ENCODE measurements at places on chromosomes 1 and 21.

DNA sequence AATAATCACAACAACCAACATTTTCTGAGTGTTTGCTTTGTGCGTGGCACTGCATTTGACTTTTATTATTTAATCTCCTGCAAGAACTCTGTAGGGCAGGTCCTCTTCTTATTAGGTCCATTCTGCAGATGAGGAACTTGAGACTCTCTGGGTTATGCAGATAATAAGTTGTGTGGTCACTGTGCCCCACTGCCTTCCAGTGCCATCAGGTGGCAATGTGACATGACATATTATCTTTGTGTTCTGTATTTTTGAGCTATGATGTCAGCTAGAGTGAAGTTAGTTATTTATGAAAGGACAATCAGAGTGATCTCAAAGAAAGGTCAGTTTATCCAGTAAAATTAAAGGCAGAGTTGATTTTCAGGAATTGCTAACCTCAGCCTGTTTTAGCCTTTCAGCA lies 196.0 kb downstream of the FMN2 start:
- DNase-seq, result no peak

DNA sequence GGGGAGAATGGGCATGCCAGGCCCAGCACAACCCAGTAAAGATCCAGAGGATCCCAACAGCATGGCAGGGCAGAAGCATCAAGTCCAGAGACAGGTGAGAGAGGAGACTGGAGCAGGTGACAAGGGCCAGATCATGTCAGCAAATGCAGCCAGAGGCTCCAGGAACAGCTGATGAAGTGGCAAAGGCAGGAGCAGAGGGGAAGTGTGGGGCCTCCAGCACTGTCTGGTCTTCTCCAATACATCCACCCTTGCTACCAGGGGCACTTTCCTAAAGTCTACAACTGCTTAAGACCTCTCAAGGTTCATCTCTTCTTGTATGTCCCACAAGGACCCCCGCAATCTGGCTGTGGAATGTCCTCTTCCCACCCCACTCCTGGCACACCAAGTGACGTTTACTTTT lies 17.4 kb downstream of the FAM163A start:
- DNase-seq, result no peak

DNA sequence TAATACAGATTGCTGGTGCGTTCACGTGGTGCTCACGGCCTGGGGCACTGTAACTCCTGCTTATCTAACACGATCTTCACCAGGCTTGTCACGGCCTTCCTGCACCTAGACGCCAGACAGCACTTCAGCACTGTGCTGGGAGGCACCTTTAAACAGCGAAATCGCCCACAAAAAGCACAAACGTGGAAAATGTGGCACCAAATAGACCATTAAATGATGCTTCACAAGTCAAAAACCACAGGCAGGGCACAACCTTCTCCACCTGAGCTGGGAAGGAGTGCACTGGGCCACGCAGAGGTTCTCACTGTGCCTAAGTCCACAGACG lies 20.0 kb downstream of the IBA57 start:
- DNase-seq, result no peak

DNA sequence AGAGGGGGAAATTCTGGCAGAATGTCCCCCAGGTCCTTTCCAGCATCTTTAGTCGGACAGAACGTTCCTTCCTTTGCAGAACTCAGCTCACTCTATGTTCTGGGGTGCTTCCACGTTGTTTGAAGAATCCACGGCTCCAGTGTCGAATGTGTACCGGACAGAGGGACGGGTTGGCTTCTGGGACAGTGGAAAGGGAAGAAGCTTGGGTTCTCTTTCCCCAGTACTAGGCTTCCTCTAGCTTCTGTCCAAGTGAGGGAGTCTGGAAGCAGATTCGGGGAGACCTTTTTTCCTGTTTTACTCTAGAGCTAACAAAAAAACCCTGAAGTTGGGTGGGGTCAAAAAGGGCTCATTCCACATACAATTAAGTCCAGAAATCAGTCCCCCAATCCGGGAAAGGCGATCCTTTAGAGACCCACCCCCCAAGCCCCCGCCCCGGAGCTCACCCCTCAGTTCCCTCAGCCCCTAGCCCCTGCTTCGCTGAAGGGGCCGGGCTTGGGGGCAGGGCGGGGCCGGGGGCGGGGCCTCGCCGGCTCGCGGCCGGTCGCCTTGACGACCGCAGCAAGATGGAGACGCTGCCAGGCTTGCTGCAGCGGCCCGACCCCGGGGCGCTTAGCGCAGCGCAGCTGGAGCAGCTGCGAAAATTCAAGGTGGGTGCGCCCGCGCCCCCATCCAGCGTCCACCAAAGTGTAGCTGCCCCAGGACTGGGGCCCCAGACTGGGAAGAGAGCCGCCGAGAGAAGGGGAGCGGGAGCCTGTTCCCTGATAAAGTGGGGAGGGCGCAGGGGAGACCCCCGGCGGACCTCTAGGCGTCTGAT lies at the start of gene RIIAD1:
RIIAD1 (plus strand) TSS at position 549 of the 814 bp plus-strand sequence; CDS start at position 564, 15 bp downstream.
- DNase-seq, result no peak

DNA sequence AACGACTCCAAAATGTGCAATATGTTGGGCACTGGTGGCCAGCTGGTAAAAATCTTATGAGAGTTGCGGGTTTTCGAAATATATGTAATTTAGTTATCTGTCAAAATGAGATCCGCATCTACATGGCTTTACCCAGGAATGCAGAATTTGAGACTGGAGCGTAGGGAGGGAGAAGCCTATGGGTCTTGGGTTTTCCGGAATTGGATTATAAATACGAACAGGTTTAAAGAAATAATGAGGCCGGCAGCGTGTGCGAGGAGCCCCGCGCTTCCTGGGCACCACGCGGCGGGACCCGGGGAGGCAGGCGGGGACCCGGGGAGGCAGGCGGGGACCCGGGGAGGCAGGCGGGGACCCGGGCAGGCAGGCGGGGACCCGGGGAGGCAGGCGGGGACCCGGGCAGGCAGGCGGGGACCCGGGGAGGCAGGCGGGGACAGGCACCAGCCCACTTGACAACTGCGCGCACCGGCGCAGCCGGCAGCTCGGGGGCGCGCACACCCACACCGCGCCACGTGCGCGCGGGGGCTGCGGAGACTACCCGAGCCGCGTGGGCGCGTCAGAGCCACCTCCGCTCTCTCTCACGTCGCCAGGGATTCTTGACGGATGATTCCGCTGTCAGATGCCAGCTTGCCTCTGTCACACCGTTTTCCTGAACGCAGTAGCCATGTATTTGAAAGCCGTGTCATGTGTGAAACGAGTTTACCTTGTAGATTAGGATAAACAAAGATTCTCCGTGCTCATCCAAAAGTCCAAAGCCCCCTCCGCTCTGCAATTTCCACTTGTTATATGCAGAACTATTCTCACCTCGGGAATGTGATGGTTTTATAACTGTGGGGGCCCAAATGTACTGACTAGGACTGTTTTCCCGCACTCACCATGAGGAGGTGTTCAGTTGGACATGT lies 54.3 kb upstream of the HNRNPU start:
- DNase-seq, result no peak

GRCh38 chr1:54273795-54274163 lies 73.8 kb downstream of the MRPL37 start:
- DNase-seq, result no peak

GRCh38 chr1:109247401-109248365 lies 1.7 kb upstream of the CELSR2 start:
- no peak for DNase-seq

DNA sequence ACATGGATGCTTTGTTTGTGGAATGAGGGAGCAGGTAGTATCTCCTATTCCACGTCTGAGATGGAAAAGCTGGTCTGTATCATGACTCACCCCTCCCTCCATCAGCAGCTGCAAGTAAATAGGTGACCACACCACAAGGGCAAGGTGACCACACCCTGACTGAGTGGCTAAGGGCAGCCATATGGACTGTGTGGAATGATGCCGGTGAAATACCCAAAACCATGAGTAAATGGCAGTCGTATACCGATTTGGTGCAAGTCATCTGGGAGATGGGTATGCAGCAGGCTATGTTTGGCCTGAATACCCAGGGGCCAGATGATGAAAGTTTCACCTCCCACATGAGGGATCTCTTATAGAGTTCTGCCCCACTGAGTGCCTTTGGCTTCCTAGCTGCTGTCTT lies 15.8 kb upstream of the UBE2U start:
- DNase-seq, result no peak

GRCh38 chr1:34266127-34266951 lies 89.6 kb downstream of the C1orf94 start:
- peak; percentile 7 for DNase-seq

DNA sequence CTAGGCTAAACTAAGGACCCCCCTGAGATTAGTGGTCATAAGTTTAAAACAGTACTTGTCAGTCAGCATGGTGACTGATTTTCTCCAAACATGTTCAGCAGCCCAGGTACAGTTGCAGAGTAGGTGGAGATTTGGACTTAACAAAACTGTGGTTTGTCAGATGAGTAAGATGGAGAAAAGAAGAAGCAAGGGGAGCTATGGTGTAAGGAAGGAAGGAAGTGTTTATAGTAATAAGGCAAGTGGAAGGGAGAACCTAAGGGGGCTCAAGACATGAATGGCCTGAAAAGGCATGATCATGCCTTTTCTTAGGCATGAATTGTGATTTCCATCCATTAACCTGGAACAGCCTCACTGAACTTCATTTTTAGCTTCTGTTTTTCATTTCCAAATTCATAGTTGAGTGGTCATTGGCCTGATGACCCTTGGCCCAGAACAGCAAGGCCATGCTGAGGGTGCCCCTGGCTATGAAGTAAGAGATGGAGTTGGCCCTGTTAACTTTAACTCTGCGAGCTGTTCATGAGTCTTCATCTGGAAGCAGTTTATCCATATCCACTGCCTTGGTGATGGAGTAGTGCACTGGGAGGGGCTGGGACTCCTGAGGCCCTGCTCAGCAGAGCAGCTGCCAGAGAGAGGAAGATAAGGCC lies 60.7 kb downstream of the LRRC8D start:
- DNase-seq, result no peak

GRCh38 chr1:36576118-36576517 lies 93.4 kb upstream of the CSF3R start:
- no peak for DNase-seq

Data from iPS DF 19.7 (cell line).